Activated CD4-positive, alpha-beta T cell treated with anti-CD3 and anti-CD28 coated beads for 36 hours (primary cell): ENCODE measurements at places on chromosomes 5 and 9. TPM values are rescaled to one million over a fixed set of nuclear protein-coding genes. Genes with fewer than 3 reads are reported as not detected.

ARHGEF39 gene
- 23.1 TPM for total RNA-seq

GRCh38 chr9:128908372-128908771 lies 12.4 kb upstream of the PHYHD1 start:
- DNase-seq: no peak
- no peak overlapping the region for H3K27ac ChIP-seq
- H3K36me3 ChIP-seq: peaks cover 33% of the 10 kb centered on the region
- H3K27me3 ChIP-seq: no peaks in the 10 kb centered on the region

NEUROG1 gene
- not detected for total RNA-seq

- H3K4me3 ChIP-seq: no peak overlapping the region
- H3K27ac ChIP-seq: no peak overlapping the region
- H3K36me3 ChIP-seq: no peaks in the 10 kb centered on the region
- DNase-seq: no peak
- no peaks in the 10 kb centered on the region for H3K27me3 ChIP-seq
These were observed 910.4 kb downstream of the DNAH5 start for GRCh38 chr5:13034061-13034460.

GRCh38 chr5:157994906-157995519 lies 136.1 kb upstream of the CLINT1 start:
- no peaks in the 10 kb centered on the region for H3K36me3 ChIP-seq
- peaks cover 20% of the 10 kb centered on the region for H3K27me3 ChIP-seq
- H3K4me3 ChIP-seq: peak overlapping the region; percentile 14

DNA sequence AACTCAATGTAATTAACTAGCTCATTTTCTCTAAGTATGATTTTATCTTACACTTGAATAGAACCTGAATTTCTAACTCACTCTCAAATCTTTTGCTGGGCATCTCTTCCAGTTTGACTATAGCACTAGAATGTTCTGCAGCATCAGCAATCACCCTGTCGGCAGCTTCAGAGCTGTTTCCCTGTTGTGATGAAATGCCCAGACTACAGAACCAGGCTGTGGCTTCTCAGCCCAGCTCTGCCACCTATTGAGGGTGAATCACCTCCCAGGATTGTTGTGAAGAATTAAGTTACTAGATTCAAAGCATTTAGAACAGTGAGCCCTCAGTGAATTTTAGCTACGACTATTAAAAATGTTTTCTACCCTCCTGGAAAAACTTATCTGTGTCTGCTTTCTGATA lies 90.4 kb upstream of the ANKRD55 start:
- H3K4me3 ChIP-seq: no peak overlapping the region
- H3K27me3 ChIP-seq: no peaks in the 10 kb centered on the region
- peaks cover 78% of the 10 kb centered on the region for H3K4me1 ChIP-seq
- peaks cover 3% of the 10 kb centered on the region for H3K36me3 ChIP-seq
- H3K27ac ChIP-seq: peak overlapping the region; percentile 52

FBXL7 gene
- not detected for total RNA-seq

NR5A1 gene
- not detected for total RNA-seq

PHF24 gene
- 0.18 TPM for total RNA-seq
